ENCODE measurements at places on chromosomes 1 and 21.

- peak; percentile 24 for DNase-seq
These were observed at the start of gene PGBD5 for GRCh38 chr1:230426246-230427093. TSS of gene PGBD5 (minus strand) at chr1:230426332. CDS start at chr1:230425928, 404 bp downstream.

DNA sequence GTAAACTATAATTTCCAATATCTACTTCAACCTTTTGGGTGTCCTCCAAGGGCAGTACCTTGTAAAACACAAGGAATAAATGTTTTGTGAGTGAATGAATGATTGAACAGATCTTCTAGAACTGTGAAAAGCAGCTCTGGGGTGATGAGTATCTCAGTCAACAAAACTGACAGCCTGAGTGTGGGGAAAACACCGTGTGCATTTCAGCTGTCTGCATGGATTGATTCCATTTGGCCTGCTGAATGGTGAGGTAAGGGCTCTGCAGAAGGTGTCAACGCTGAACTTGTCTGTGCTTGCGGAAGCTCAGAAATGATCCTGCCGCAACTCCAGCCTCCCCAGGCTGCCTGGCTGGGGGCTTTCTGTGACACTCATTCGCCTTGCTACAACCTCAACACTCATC is 7.4 kb upstream of the AGMAT start:
- DNase-seq: no peak

GRCh38 chr1:113887402-113888175 is at the start of gene BCL2L15:
TSS of gene BCL2L15 (minus strand) at chr1:113887581. CDS start at chr1:113887375, 206 bp downstream.
- DNase-seq: no peak

DNA sequence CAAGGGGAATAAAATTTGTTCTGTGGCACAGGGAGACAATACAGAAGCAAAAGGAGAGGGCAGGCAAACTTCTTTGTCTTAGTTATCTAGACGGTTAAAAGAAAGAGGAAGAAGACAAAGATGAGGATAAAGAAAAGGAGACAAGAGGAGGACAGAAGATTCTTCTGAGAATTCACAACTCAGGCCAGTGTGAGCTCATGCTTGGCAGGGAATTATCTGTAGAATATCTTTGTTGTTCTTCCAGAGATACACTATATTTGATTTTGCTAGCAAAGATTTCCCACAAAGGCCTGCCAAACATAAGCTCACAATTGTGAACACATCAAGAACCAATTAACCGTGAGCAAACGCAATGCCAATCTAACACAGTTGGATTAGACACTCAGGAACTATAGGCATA is 21.4 kb downstream of the SLC16A1 start:
- no peak for DNase-seq

GRCh38 chr1:13507075-13507474 is 6.7 kb downstream of the LRRC38 start:
- no peak for DNase-seq

DNA sequence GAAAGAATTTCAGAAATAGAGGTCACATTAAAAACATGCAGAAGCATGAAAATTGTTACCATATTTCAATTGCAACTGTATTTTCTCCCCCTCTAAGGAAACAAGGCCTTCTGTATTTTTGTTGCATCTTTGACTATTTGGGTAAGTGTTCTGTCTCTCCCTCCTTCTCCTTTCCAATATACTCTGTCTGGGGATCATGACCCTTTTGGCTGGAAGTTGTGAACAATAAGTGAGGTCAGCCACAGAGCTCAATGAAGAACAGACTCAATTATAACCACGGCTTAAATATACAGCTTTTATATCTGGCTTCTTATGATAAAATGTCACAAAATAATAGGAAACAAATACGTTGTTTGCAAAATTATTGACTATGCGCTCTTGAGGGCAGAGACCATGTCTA is 47.1 kb downstream of the SPAG17 start:
- no peak for DNase-seq

DNA sequence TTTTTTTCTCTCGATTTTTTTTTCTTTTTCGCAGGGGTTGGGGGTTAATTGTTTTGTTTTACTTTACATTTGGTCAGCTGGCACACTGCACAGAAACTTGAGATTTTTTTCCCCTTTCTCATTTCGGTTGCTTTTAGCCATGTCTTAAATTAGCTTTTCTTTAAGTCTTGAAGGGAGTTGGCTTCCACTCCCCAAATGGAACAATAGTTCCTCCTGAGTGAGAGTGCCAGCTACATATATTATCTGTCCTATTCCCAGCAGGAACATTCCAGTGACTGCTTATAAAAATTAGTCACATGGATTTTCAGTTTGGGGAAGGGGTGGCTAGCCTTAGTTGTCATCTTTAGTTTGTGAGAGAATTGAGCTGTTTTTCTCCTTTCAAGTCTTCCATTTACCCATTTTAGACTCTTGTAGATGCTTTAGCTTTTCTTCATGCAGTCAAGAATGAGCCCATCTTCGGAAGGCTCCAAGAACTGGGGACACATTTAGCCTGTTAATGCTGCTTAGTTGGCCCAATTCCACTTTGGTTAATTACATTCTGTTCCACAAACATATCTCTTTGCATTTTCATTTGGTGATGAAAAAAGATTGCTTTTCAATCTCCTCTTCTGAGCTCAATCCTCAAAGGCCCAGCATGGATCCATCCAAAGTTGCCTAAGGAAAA is 510.1 kb upstream of the CXADR start:
- no peak for DNase-seq

DNA sequence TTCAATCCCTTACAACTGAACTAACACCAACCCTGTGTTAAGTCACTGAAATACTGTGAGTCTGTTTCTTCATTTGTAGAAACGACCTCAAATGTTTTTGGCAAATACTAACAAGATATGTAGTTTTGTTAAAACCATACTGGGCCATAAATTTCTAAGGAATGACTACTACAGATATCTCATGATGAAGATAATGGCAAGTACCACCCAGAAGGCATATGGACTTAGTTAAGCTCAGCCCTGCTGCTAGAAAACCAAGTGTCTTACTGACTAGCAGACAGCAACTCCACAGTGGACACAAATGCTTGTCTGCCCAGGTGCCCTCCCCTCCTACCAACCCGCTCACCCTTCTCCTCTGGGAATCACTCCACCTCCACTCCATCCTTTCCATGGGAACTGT is 44.5 kb upstream of the BMP8B start:
- DNase-seq: no peak

DNA sequence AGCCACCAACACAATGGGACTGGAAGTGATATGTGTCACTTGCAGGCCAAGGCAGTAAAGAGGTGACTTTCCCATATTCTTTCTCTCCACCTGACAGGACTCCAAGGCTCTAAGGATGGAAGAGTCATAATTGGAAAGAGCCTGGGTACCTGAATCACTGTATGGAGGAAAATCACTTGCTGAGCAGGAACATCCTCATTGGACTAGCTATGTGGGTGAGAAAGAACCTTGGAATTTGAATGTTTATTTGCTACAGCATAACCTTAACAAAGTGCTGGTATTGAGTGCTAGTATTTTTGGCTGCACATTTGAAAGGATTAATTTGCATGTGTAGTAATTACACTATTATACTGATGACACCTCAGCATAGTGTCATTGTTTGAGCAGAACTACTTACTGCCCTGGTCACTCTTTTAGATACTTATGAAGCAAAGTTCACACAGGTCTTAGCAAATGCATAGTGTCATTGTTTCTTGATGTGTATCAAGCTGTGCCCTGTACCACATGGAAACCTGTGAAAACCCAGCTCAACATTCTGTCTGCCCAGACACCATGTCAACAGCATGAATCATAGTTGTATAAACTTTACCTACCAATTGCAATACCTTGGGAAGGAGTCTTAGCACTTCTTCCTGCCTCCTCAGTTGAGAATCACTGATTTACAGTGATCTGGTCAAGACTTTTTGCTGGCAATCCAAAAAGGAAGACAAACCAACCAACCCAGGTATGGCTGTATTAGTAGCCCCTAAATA is 5.1 kb upstream of the S100A10 start:
- DNase-seq: no peak

DNA sequence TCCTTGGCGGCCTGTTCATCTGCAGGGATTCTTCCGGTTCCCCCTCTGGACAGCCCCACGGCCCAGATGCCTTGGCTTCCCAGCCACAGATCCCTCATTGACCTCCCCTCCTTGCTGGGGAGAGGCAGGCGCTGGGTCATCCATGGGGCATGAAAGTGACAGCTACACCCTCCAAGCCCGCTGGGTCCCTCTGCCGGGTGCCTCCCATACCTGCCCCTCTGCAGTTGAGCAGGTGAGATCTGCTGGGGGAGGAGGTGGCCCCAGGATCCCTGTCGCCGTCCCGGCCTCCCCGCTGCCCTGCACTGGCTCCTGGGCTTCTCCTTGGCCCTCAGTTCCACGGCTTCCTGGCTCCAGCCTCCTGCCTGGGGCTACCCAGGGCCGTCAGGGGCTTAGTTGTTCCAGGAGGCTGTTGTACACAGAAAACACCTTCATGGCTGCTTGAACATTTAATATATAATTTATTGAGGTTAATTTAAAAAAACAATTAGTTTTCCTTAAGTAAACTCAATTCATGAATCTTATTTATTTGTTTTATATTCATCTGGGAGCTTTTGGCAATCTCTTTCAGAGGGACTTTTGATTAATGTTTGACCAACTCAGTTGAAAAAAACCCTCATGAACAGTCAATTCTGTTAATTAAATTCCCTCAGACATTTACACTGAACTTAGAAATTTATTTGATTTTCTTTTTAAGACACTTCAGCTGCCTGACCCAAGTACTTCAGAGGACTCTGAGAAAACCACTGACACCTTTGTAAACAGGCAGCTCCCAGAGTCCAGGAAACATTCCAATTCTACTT is 67.6 kb upstream of the ABCG1 start:
- DNase-seq: no peak

DNA sequence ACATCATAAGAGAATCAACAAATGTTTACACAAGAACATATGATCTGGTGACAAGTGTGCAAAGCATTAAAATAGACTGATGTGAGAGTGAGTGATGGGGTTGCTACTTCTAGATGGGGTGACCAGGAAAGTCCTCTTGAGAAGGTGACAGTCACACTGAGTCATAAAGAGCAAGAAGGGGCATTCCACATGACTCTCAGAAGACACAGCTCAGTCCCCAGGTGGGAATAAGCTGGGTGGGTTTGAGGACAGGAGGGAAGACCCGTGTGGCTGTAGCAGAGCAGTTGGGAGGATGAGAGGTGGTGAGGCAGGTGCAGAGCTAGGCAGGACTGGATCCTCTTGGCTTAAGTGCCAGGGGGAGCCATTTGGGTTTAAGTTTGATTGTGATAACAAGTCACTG is 53.1 kb downstream of the TNR start:
- DNase-seq: no peak

DNA sequence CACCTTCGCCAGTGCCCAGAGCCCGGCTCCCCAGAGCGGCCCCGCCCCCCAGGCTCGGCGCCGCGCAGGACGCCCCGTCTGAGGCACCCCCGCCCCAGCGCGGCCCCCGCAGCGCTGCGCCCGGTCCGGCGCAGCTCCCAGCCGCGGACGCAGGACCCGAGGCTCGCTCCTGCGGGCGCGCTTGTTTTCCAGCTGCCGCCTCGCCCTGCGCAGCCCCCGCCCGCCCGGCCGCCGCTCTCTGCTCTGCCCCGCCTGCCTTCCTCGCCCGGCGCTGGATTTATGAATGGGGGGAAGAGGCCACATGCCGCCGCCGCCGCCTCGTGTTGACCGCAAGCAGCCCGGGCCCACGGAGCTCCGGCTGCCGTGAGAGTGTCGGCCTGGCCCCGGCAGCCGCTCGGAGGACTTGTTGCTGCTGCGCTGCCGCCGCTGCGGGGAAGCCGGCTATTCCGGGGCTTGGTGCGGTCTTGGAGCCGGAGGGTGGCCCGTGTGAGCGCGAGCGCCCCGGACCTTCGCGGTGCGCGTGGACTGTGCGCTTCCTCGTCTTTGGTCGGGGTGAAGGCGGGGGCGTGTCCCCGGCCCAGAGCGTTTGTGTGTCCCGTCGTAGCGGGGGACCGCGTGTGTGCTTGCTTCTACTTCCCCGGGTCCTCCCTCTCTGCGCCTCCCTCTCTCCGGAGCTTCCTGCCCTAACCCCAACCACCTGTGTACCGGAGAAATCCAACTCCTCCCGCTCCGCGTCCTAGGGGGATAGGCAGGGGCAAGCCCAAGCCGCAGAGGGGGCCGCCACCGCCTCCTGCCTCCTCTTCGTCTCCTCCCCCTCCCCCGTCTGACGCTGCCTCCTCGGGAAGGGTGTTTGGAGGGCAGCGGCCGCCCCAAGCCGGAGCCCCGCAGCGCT is 736 bp downstream of the KCNC4 start:
- DNase-seq: peak; percentile 38

DNA sequence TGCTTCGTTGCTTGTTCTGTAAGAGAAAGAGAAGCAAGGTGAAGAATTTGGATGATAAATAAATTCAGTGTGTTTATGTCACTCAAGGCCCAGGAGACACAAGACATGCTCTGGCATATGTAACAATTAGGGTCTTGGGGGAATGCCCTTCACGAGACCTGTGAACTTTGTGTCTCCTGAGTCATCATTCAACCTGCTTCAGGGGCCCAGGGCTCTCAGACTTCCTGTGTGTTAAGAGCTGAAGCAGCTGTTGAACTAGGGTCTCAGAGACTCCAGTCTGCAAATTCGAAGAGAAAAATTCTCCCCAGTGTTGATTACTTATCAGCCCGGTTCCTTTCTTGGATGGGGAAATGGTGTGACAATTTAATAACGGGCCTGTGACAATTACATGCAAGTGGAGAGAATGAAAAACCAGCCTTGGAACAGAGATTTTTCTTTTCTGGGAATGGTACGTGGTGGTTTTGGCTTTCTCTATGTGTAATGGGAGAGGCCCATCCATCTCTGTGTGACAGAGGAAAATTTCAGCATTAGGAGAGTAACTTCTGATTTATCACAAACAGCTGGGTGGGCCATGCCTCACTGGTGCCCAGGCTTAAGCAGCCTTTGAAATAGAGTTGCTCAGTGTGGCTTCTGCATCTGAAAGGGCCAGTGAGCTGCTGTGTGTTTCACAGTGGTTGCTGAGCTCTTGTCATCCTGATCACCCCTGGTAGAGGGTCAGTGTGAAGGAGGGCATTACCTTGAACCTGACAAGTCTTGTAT is 22.4 kb downstream of the HUNK start:
- no peak for DNase-seq

DNA sequence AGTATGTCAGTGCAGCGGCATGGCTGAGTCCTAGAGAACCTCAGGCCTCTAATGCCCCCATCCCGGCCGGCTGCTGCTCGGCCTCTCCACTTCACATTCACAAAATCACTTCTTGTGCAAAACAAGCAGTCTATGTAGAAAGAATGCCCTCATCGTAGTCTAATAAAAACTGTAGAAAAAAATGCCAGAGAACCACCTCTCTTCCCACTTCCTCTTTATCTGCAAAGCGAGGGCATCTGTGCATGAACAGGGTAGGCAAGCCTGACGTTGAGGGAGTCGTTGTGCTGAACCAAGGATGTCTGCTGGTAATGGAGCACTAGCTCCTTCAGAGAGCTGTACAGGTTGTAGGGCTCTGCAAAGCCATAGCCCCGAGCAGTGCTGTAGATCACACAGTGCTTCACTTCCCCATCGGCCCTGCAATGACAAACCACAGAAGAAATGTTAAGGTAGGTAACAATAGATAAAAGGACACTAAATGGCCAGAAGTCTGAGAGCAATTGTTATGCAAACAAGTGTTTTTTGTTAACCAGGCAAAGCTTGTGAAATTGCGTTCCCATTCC is 88.9 kb downstream of the PIK3R3 start:
- no peak for DNase-seq

GRCh38 chr1:164320790-164321731 is 237.9 kb upstream of the PBX1 start:
- DNase-seq: no peak
